MM.1S (cell line): ENCODE measurements at places on chromosomes 2 and 18.

DNA sequence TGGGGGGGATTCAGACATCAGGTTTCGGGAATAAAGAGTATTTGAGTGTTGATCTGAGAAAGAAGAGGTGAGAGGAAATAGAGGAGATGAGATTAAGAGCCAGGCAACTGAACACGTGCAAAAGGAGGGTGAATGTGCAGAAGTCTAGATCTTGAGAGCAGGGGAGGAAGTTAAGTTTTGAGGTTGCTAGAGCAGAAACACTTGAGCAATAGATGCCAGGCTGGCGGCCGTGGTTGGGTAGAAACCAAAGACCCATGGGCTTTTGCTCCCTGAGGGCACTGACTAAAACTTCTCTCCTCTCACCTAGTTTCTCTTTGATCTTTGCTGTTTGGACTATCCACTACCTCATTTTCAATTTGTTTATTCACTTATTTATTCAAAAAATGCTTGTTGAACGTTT lies 116.0 kb downstream of the CDC42EP3 start:
- H3K27ac ChIP-seq: no peak overlapping the region
- H3K4me1 ChIP-seq: no peaks in the 10 kb centered on the region
- no peak for DNase-seq

GRCh38 chr2:28681158-28681571 lies 70.5 kb upstream of the PPP1CB start:
- H3K27ac ChIP-seq: peak overlapping the region; percentile 37; the same call in 1 of the 2 replicates
- peaks cover 18% of the 10 kb centered on the region for H3K4me1 ChIP-seq
- no peaks in the 10 kb centered on the region for H3K27me3 ChIP-seq
- no peak overlapping the region for H3K4me3 ChIP-seq
- H3K36me3 ChIP-seq: no peaks in the 10 kb centered on the region

DNA sequence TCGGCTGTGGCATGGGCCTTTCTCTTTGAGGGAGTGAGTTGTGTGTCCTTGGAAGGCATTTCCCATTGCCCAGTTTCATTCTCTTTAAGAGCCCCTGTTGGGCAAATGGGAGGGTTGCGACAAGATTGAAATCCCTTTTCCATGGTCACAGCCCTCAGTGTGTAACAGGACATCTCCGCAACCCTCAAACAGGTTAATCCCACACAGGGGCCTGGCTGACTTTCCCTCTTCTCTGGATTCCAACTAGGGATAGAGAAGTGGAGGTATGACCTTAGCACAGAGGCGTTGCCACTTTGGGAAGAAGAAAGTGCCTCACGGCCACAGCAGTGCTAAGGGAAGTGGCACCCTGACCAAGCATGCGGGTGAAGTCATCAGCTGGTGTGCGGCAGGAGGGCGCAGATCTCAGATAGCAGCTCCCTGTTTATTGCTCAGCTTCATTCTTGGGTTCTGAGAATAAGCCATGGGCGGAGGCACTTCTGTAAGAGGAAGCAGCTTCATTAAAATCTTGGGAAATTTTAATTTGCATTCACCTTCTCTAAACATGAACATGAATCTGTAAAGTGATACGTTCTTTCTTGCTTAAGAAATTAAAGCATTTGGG lies 256.5 kb downstream of the GBX2 start:
- peaks cover 12% of the 10 kb centered on the region for H3K4me1 ChIP-seq
- H3K27ac ChIP-seq: no peak overlapping the region
- DNase-seq: no peak
- no peak overlapping the region for H3K4me3 ChIP-seq
- no peaks in the 10 kb centered on the region for H3K27me3 ChIP-seq
- H3K36me3 ChIP-seq: no peaks in the 10 kb centered on the region

DNA sequence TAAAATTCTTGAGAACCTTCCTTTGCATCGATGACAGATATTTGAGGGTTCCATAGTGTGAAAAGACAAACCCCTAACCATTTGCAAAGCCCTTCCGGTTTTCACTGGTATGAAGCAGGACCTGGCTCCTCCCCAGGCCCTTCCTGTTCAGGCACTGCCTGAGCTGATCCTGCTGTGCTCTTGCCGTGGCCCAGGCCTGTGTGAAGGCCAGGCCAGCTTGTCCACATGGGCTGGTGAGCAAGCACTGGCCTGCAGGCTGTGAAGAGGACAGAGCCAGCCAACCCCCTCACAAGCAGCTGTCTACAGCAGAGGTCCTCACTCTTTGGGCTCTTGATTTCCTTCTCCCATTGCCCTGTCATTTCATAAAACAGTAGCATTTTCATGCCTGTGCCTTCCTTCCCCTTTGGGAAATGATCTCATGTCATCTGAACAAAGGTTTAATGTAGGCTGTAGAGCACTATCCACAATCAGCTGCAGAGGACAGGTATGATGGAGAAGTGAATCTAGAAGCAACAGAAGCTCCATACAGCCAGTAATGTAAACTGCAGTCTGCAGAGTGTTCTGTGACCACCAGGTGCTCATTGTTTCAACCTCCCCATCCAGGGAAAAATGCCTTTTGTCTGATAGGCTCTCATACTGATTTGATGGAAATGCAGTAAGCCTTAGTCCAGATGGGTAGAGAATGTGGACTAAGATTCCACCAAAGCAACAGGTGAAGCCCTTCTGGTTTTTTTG lies 19.8 kb downstream of the MPHOSPH10 start:
- H3K27me3 ChIP-seq: 0 out of 2 replicates have a peak, but pooled peaks cover 4% of the 10 kb centered on the region
- no peaks in the 10 kb centered on the region for H3K4me1 ChIP-seq
- no peak overlapping the region for H3K27ac ChIP-seq
- 0 out of 2 replicates have a peak, but pooled peaks cover 16% of the 10 kb centered on the region for H3K36me3 ChIP-seq
- DNase-seq: no peak
- H3K4me3 ChIP-seq: no peak overlapping the region

- no peaks in the 10 kb centered on the region for H3K27me3 ChIP-seq
- H3K4me1 ChIP-seq: no peaks in the 10 kb centered on the region
- H3K36me3 ChIP-seq: no peaks in the 10 kb centered on the region
- no peak overlapping the region for H3K27ac ChIP-seq
- H3K4me3 ChIP-seq: no peak overlapping the region
- DNase-seq: no peak
Measured at GRCh38 chr18:56562479-56562878, 75.9 kb downstream of the TXNL1 start.
